ENCODE measurements at places on chromosomes 3 and 15.
A peak's percentile ranks its signal among the peaks of the same experiment; 100 is the strongest.

DNA sequence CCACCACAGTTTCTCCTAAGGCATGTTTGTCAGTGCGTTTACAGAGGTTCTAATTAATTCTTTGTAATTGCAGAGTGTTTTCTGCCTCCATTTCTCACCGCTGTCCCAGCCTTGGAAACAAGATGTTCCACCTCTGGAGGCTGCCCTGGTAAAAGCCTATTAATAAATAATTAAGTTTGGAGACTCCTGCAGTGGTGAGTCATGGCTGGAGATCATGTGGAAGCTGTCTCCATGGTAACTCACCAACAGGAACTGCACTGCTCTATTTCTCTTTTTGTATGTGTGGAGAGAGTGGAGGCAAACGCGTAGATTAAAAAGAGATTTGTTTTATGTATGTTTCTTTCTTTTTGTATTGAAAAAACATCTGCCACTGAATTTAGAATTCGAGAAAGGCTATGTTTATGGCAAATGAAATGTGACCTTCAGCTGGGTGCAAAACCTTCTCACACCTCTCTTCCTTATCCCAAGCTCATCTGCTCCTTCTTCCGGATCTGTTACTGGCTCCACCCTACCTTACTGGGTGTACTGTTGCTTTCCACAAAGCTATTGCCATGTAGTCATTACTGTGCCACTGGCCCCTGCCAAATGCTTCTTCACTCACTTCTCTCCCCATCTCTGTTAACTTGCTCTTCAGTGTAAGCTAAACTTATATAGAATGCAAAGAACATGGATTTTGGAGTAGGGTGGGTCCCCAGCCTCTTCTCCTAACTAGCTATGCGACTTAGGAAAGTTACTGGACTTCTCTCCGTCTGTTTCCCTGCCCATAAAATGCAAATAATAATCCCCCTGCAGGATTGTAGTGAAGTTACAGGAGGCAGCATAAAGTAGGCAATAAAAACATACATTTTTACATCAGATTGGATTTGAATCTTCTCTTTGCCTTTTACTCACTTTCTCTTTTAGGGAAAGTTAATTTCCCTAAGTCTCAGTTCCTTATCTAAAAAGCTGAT lies 778.5 kb downstream of the NTRK3 start:
- DNase-seq, result peak; percentile 46

- DNase-seq, result no peak
Measured at GRCh38 chr15:85972805-85973540, 106.7 kb upstream of the AGBL1 start.

DNA sequence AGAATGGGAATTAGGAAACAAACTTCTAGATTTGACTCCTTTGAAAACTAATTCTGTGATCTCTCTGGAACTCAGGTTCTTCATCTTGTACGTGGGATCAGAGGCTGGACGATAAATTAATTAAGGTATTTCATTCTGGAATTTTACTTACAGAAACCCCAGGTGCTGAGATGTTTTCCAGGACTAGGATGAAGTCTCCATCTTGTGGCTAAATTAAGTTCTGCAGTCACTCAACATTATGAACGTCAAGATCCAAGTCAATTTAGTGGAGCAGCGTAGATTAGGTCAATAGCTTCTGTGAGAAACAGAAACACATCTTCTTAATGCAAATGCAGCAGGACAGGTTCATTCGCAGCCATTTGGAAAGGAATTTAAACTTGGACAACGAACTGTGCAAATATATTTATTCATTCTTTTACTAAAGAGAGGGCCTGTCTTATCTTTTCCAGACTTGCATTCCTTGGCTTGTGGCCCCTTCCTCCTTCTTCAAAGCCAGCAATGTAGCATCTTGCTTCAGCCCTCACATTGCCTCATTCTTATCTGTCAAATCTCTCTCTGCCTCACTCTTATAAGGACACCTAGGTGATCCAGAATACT lies 26.7 kb upstream of the TMC3 start:
- no peak for DNase-seq

DNA sequence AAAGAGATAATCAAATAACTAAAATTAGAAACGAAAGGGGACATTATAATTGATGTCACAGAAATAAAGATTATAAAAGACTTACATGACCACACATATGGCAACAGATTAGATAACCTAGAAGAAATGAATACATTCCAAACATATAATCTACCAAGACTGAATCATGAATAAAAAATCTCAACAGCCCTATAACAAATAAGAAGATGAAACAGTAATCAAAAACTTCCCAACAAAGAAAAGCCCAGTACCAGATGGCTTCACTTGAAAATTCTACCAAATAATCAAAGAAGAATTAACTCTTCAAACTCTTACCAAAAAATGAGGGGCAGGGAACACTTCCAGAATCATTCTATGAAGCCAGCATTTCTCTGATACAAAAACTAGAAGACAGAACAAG lies 11.8 kb downstream of the TOP2B start:
- no peak for DNase-seq

DNA sequence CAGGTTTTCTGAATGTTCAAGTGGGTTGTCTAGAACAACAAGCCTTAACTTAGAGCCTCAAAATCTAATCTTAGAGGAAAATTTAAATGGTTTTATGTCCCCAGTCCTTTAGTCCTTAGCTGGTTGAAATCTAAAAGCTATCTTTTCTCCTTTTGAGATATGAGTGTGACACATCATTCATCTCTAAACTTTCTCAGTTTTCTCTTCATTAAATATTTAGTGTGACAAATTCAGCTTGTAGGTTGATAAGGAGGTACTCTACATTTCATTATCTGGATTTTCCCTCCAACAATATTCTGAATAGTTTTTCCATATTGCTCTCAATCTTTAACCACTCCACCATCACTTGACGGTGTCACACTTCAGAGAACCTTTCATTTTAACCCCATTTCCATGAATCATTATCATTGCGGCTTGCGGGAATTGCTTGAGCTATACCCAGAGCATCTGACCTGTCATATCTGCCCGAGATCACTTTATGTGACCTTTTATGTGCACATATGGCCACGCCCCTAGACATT lies 16.1 kb upstream of the ATP8B4 start:
- no peak for DNase-seq

GRCh38 chr15:57527382-57528091 lies 64.2 kb upstream of the MYZAP start:
- DNase-seq, result no peak

GRCh38 chr15:43939070-43939469 lies 112.3 kb downstream of the WDR76 start:
- DNase-seq, result no peak

DNA sequence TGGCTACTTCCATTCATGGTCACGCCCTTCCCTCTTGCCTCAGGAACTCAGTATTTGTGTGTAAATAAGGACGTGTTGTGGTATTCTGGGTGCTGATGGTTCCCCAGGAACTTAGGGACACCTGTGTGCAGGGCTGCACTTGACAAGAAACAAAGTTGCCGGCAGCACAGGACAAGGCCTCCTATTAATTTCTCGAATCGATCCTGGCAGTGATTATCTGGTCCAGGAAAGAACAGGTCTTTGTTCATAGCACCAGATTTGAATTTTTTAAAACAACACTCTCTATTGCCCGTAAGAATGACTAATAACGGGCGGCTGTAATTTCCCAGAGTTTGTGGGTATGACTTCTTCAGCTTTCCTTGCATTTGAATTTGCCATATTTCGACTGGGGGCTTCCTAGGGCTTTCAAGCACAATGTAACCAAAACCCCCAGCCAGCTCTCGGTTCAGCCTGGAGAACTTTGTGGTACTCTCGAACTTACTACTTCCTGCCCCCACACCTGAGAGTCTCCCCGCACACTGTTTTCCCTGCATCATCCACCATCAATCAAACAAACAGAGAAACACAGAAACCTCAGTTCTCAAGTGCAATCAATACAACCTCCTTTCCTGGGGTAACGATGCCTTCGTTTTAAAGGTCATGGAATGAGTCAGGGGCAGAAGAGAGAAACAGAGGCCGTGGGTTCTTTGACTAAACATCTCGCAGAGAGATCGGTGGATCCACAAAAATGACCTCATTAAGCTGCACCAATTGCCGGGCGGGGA lies 241.7 kb upstream of the ICE2 start:
- no peak for DNase-seq

Measured in nucleus accumbens (tissue), 56 donors.